Activated naive CD8-positive, alpha-beta T cell treated with anti-CD3 and anti-CD28 coated beads for 36 hours (primary cell): ENCODE measurements at places on chromosomes 6 and 20.

DNA sequence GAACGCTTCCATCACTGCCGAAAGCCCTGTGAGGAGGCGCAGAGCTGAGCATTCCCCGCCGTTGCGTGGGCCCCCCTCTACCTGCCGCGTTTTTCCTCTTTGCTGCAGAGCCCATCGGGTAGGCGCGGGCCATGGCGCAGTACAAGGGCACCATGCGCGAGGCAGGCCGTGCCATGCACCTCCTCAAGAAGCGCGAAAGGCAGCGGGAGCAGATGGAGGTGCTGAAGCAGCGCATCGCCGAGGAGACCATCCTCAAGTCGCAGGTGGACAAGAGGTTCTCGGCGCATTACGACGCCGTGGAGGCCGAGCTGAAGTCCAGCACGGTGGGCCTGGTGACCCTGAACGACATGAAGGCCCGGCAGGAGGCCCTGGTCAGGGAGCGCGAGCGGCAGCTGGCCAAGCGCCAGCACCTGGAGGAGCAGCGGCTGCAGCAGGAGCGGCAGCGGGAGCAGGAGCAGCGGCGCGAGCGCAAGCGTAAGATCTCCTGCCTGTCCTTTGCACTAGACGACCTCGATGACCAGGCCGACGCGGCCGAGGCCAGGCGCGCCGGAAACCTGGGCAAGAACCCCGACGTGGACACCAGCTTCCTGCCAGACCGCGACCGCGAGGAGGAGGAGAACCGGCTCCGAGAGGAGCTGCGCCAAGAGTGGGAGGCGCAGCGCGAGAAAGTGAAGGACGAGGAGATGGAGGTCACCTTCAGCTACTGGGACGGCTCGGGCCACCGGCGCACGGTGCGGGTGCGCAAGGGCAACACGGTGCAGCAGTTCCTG, 693 bp downstream of the FAM50B start:
- DNase-seq: no peak
- H3K4me3 ChIP-seq: peak overlapping the region; percentile 72
- H3K4me1 ChIP-seq: peaks cover 7% of the 10 kb centered on the region
- peak overlapping the region; percentile 82 for H3K27ac ChIP-seq
- H3K27me3 ChIP-seq: no peaks in the 10 kb centered on the region

DNA sequence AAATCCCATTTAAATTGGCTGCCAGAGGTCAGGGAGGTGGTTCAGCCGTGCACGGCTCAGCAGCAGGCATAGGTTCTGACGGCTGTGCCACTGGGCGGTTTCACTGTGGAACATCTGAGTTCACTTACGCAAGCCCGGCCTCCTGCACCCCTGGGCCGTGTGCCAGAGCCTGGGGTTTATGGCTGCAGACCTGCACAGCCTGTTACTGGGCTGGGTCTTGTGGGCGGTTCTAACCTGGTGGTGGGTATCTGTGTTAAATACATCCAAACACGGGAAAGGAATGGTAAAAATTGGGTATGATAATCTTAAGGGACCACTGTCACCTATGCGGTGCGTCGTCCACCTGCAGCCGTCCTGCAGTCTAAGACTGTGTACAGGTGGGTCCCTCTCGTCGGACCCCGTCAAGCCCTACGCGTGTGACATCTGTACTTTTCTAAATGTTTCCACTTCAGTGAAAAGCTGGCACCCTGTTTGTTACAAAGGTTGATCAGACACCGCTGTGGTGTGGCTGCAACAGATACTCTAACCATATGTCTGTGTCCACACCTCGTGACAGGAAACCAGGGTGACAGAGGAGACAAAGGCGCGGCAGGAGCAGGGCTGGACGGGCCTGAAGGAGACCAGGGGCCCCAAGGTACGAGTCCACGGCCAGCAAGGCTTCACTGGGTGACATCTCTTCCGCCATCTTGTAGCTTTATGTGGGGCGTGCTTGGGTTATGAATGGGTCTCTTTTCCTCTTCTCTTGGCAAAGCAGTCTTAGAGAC, 21.5 kb downstream of the COL9A3 start:
- no peaks in the 10 kb centered on the region for H3K36me3 ChIP-seq
- H3K4me1 ChIP-seq: peaks cover 5% of the 10 kb centered on the region
- H3K4me3 ChIP-seq: no peak overlapping the region
- peaks cover 4% of the 10 kb centered on the region for H3K27me3 ChIP-seq

GRCh38 chr20:61373055-61373399, 121.0 kb downstream of the CDH4 start:
- H3K4me1 ChIP-seq: no peaks in the 10 kb centered on the region
- no peak overlapping the region for H3K4me3 ChIP-seq
- H3K36me3 ChIP-seq: no peaks in the 10 kb centered on the region
- no peak for DNase-seq

DNA sequence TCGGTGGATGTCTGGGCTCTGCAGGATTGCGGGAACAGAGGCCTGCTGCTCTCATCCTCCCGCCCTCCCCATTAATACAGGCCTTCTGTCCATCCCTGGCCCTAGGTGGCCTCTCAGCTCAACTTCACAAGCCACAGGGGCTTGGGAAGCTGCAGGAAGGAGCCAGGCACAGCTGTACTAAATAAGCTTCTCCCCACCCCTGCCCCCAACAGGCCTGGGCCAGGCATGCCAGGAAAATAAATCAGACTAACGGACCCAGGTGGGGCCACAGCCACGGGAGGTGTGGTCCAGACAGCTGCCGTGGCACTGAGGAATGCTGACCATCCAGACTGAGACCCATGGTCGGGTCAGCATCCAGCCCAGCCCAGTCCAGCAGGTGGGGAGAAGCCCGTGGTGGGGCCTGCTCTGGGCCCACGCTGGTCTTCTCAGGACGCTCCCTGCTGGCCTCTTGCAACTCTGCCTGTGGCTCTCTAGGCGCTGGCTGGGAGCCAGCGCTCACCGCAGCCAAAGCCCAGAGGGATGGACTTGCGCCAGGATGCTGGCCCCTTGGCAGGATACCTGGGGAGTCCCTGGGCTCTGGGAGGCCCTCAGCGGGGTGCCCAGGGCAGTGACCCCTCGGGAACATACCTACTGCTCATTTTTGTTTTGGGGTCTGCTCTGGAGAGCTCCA, 8.6 kb upstream of the YTHDF1 start:
- DNase-seq: no peak
- peaks cover 13% of the 10 kb centered on the region for H3K27me3 ChIP-seq
- H3K27ac ChIP-seq: no peak overlapping the region

- H3K4me1 ChIP-seq: no peaks in the 10 kb centered on the region
- no peak overlapping the region for H3K4me3 ChIP-seq
- H3K36me3 ChIP-seq: no peaks in the 10 kb centered on the region
- no peak for DNase-seq
- no peak overlapping the region for H3K27ac ChIP-seq
- peaks cover 4% of the 10 kb centered on the region for H3K27me3 ChIP-seq
Observed at GRCh38 chr6:47352194-47352920, 42.7 kb upstream of the TNFRSF21 start.

- peak overlapping the region; percentile 75 for H3K4me3 ChIP-seq
- peak; percentile 60 for DNase-seq
- H3K27ac ChIP-seq: no peak overlapping the region
- peaks cover 30% of the 10 kb centered on the region for H3K4me1 ChIP-seq
- no peaks in the 10 kb centered on the region for H3K27me3 ChIP-seq
- peaks cover 14% of the 10 kb centered on the region for H3K36me3 ChIP-seq
Observed at GRCh38 chr6:33632558-33633039, 11.5 kb downstream of the ITPR3 start.
